ENCODE measurements at places on chromosomes 1 and 21.

GRCh38 chr1:209435654-209436566, 147.6 kb upstream of the CAMK1G start:
- peak; percentile 4 for DNase-seq

DNA sequence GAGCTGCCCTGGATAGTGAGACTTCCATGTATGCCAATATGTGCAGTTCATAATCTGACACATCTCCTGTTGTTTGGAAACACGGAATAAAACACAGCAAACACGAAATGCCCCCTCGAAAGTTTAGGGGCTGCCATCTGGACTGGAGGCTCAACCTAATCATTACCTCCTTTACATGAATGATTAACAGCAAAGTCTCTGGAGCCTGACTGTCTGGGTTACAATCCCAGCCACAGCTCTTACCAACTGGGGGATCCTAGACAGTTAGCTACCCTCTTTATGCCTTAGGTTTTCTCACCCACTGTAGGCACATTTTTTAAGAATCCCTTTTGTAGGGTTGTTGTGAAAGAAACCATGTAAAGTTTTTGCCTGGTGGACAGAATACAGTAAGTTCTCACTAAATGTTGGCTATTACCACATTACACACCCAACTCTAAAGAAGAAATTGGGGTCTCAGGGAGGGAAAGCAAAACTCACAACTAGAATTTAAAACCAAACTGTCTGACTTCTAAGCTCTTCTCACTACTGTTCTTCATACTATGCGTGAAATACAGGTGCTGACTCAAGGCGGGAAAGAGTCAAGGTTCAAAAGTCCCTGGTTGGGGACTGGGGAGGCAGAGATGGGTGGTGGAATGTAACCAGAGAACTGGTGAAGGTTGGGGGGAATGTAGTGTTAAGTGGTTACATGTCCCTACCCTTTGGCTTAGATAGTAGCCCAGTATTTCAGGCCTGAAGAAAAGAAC, 24.2 kb downstream of the CYP4A22 start:
- no peak for DNase-seq

DNA sequence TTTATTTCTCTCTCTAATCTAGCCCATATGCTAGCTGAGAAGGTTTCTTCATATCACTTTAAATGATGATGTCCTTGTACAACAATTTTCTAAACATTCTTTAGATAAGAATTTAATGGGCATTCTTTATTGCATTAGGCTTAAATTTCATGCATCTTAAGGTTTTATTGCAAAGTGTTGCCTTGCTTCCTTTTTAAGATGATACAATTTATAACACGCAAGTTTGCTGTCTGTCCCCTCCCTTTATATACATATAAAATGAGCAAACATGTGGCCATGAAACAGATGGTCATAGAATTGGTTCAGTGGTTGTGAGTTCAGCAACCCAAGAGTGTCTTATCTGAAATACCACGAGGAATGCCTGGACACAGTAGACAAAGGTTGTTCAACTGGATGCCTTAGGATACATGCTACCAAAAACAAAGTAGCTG, 12.1 kb downstream of the NBPF3 start:
- no peak for DNase-seq

GRCh38 chr1:220873868-220874655, 5.2 kb upstream of the HLX start:
- DNase-seq: no peak

DNA sequence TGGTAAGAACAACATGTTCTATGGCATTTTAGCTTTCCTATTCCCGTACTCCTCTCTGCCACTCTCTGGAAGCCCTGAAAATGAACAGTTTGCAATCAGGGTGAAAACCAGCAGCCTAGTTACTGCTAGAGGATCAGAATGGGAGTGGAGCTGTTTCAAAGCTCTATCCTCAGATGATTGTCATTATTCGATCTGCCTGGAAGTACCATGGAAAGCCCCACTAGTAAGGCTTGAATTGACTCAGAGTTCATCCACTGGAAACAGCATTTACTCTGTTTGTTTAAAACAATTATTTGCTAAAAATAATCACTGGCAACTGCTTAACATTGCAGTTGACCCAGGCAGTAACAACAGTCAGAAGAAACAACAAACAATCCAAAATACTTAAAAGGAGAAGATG, 91.2 kb downstream of the USH2A start:
- DNase-seq: no peak

- peak; percentile 22 for DNase-seq
Observed at GRCh38 chr1:28144203-28145135, 32.0 kb downstream of the PTAFR start.

- DNase-seq: no peak
Observed at GRCh38 chr1:208122612-208123358, 121.4 kb downstream of the PLXNA2 start.

- no peak for DNase-seq
Observed at GRCh38 chr1:104780470-104781078, 1030.9 kb downstream of the AMY1C start.

GRCh38 chr1:116927049-116927798, 17.5 kb downstream of the PTGFRN start:
- DNase-seq: no peak

DNA sequence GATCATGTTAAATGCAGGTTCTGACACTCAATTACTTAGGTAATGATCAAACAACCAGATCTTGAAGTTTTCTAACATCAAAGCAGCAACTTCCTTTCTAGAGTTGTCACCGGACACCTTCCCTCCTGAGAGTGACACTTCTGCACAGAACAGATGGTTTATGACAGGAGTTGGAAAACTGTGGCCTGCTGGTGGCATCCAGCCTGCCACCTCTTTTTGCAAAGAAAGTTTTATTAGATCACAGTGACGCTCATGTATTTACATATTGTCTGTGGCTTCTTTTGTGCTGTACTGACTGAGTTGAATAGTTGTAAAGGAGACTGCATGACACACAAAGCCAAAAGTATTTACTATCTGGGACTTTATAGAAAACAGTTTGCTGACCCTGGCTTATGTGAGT, 28.3 kb downstream of the DDR2 start:
- no peak for DNase-seq

GRCh38 chr21:37593015-37593414, 226.4 kb downstream of the DYRK1A start:
- no peak for DNase-seq

DNA sequence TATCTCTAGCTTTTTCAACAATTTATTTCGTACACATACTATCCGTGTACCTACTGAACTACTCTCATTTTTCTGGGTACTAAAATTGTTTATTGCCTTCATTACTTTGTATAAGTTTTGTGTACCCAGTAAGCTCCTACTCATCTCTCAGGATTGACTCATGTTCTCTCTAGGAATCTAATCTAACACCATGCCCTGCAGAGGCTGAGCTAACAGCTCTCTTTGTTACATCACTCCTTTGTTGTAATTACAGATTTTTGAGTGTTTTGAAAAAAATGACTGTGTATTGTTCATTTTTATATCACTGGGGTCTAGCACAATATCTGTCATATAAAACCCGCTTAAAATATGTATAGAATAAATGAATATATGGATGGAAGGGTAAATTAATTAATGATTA, 167.1 kb downstream of the ATP6V1G3 start:
- no peak for DNase-seq

- no peak for DNase-seq
Observed at GRCh38 chr1:174531751-174532150, 84.0 kb downstream of the GPR52 start.

- DNase-seq: no peak
Observed at GRCh38 chr1:99348397-99349132, 84.3 kb downstream of the PLPPR4 start.

- no peak for DNase-seq
Observed at GRCh38 chr1:42173961-42174735, 9.6 kb upstream of the GUCA2A start.

Data from CD4-positive, alpha-beta T cell treated with Interleukin-1 beta for 1 hour (primary cell).